ENCODE measurements at places on chromosomes 7 and 10. TPM values are rescaled to one million over a fixed set of nuclear protein-coding genes. Genes with fewer than 3 reads are reported as not detected.

GBX1 gene
- not detected for total RNA-seq

PRSS37 gene
- not detected for total RNA-seq

JAKMIP3 gene
- not detected for total RNA-seq

ACSM6 gene
- not detected for total RNA-seq

HTR5A gene
- not detected for total RNA-seq

NUTM2D gene
- total RNA-seq: 9.6 TPM

IGFBP1 gene
- total RNA-seq: not detected

ZNF117 gene
- total RNA-seq: 8.5 TPM

PAX2 gene
- total RNA-seq: not detected

CPED1 gene
- total RNA-seq: 290 TPM

COX15 gene
- 26.5 TPM for total RNA-seq

Data from K562 (cell line).